CD4-positive, alpha-beta T cell treated with Interleukin-1 beta for 1 hour (primary cell): ENCODE measurements at places on chromosomes 3 and 15.

DNA sequence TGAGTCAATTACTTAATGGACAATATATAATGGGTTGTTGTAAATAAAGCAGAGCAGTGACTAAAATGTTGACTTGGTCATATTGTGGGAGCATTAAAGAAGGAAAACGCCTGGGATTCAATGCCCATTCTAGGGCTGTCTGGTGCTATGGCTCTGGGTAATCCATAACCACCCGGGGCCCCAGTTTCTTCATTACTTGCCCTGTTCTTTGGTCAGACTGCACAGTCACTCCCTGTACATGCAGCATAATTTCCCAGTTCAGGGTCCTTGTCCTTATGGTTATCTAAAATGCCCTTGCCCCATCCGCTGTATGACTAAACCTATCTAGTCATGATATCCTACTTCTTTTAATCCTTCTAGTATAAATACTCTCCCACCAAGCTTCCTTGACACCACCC is 27.5 kb upstream of the DENND4A start:
- DNase-seq: no peak

DNA sequence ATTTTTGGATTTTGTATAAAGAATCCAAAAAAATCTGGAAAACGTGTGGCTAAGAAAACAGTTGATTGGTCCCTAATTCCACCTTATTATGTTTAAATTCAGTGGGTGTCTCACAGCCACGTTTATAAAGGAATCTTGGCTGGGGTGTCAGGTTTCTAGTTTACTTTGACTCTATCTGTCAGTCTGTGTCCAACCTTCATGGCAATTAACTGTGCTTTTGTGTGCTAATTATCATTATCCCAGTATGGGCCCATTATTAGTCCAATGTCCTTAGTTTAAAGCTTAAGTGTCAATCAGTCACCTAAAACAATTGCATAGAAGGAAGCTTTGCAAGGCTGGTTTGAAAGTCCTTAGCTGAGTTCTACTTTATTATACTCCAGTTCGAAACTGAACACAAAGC is 3.7 kb upstream of the CNTN4 start:
- DNase-seq: no peak

DNA sequence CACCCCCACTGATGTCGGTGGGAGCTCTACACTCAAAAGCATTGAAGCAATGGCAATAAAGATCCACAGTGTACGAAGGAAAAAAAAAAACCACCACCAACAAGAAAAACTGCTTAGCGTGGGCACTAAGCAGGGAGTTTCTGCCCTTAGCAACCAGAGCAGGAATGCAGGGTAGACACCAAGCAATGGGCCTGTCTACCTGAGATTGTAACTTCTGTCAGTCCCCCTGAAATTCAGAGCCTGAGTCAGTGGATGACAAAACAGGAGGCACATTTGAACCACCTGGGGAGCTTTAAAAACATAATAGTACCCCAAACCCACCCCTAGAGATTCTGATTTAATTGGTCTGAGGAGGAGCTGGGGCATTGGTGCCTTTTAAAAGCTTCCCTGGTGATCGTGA is 275.2 kb downstream of the SATB1 start:
- DNase-seq: no peak

GRCh38 chr3:133850034-133850433 is 44.4 kb downstream of the SRPRB start:
- DNase-seq: no peak

DNA sequence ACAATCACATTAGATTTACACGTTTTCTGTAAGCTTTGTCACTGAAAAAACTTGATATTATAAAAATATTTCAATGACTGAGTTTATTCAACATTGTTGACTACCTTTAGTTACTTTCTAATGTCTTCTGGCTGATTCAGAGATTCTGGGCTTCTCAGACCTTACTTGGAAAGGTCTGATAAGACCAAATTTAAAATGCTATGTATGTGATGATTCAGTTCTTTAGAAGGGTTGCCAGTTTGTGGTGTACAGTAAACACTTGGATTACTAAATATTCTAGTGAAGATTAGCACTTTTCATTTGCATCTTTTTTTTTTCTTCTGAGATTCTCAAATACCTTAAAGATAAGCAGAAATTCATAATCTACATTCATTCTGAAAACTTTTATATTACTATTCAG is 49.8 kb downstream of the SGO1 start:
- no peak for DNase-seq

DNA sequence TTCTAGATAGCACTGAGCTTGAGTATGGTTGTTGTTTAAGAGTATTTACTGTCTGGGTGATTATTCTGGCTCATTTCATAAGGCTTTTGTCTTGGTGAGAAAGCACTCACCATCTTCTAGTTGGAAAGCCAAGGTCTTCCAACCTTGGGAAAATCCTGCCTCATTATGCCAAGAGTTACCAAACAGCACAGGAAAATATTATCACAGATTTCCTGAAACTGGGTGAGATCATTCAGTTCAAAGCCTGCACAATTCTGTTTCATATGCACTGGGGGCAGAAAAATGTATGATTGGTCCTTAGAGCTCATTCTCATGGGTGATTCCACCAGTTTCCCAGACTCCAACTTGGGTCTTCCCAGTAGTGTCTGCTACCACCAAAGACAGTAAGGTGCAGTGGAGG is 291.8 kb downstream of the RORA start:
- no peak for DNase-seq

- DNase-seq: no peak
Observed at GRCh38 chr3:141767066-141767465, 3.9 kb downstream of the GRK7 start.
